ENCODE measurements at places on chromosomes 6 and 20. TPM values are rescaled to one million over a fixed set of nuclear protein-coding genes. Genes with fewer than 3 reads are reported as not detected.

DNA sequence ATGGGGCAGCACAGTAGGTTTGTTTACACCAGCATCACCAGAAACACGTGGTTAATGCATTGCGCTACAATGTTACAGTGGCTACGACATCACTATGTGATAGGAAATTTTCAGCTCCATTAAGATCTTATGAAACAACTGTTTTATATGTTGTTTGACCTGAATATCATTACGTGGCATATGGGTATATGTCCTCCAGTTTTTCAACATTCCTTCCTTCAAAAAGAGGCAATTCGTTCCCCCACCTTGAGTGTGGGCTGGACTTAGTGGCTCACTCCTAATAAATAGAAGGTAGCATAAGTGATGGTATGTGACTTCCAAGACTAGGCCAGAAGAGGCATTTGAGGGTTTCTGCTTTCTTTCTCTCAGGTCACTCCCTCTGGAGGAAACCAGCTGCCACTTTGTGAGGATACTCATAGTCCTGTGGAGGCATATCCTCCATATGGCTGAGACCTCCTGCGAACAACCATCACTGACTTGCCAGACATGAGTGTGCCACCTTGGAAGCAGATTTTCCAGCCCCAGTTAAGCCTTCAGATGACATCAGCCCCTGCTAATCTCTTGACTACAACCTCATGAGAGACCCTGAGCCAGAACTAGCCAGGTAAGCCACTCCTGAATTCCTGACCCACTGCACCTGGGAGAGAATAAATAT, 2.3 kb upstream of the TRAM2 start:
- no peak for DNase-seq

GRCh38 chr6:107489636-107490565, at the start of gene SOBP:
Gene SOBP, plus strand, starts transcription at chr6:107490117. Its CDS starts 500 bp downstream, at chr6:107490617.
- DNase-seq = peak; percentile 89

Gene LTB
- total RNA-seq = 18.5 TPM

DNA sequence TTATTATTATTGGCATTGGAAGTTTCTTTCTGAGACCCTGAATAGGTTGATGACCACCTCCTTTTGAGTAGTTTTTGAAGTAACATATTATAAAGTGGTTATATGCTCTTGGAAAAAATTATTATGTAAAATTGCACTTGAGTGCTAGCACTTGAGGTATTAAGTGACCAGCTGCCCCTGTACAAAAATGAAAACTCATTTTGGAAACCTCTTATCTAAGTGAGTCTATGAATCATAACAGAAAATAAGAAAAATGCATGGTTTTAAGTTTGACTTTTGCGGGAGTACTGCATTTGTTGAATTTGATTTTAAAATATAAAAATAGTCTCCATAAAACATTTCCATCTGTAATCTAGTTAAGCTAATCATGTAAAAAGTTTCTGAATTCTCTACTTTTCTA, 248.3 kb downstream of the TMEM242 start:
- DNase-seq = no peak

DNA sequence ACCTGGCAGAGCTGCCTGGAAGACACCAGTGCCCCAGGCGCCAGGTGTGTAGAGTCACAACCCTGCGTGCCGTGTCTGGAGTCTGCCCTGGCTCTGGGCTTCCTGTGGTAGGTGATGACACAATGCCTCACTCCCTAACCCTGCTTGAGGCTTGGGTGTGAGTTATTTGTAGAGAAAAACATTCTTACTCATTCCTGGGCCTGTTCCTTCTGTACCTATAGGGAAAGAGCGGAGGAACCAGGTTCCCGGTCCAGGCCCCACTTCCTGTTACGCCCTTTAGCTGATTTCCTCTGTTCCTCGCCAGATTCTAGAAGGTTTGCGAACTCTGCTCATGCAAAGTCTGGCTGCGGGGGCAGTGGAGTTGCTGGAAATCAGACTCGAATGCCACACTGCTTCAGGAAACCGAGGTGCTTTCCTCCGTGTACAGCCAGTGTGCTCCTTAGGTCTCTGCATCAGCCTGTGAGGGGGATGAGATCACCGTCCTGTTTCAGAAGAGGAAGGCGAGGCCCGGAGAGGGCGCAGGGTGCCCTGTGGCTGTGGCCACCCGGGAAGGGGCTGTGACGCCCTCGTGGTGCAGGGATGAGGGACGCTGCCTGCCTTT, 67.1 kb upstream of the DUSP22 start:
- DNase-seq = no peak

Gene DBNDD2
- total RNA-seq = 51.5 TPM

Gene CFB
- 200 TPM for total RNA-seq
